Neural progenitor cell (in vitro differentiated cells): ENCODE measurements at places on chromosomes 12 and 14. TPM values are rescaled to one million over a fixed set of nuclear protein-coding genes. Genes with fewer than 3 reads are reported as not detected.

Gene CD4
- 2.0 and 2.5 TPM in 2 replicates for total RNA-seq

Gene KRT6C
- not detected in 2 replicates for total RNA-seq

Gene TPH2
- total RNA-seq: 0.12 TPM in 1 of 2 replicates, not detected in the other

Gene SERPINA1
- 0.13 and 0.43 TPM in 2 replicates for total RNA-seq

Gene SCN8A
- total RNA-seq: 9.3 and 14.2 TPM in 2 replicates

Gene OR11H12
- not detected in 2 replicates for total RNA-seq

Gene PLEKHG3
- 12.6 and 50.0 TPM in 2 replicates for total RNA-seq

Gene MMP19
- 0.13 and 0.28 TPM in 2 replicates for total RNA-seq

DNA sequence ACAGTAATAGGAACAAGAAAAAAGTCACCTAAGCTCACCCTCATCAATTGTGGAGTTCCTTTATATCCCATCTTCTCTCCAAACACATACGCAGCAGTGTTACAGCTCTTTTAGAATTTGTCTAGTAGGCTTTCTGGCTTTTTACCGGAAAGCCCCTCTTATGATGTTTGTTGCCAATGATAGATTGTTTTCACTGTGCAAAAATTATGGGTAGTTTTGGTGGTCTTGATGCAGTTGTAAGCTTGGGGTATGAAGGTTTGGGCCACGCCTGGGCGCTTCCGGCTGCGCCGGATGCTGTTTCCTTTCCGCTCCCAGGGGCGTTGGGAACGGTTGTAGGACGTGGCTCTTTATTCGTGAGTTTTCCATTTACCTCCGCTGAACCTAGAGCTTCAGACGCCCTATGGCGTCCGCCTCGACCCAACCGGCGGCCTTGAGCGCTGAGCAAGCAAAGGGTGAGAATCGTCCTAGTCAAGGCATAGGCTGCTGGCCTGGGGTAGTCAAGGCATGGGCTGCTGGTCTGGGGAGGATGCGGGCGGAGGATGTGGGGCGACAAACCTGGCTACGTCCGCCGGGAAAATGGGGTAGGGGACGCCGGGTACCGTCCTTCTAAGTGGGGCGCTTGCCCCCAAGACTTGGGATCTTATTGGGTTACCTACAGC, at the start of the genes C12orf57 and RNU7-1:
TSS of gene C12orf57 (plus strand) at position 301 of the 659 bp plus-strand sequence. CDS start at position 401, 100 bp downstream.
TSS of gene RNU7-1 (plus strand) at position 95 of the 659 bp plus-strand sequence.
- no peaks in the 10 kb centered on the region for H3K36me3 ChIP-seq
- peak within 1 kb of the TSS; percentile 100 for H3K27ac ChIP-seq
- peak; percentile 90 for DNase-seq
- H3K4me3 ChIP-seq: peak within 1 kb of the TSS; percentile 56
- H3K4me1 ChIP-seq: peaks cover 20% of the 10 kb centered on the region

DNA sequence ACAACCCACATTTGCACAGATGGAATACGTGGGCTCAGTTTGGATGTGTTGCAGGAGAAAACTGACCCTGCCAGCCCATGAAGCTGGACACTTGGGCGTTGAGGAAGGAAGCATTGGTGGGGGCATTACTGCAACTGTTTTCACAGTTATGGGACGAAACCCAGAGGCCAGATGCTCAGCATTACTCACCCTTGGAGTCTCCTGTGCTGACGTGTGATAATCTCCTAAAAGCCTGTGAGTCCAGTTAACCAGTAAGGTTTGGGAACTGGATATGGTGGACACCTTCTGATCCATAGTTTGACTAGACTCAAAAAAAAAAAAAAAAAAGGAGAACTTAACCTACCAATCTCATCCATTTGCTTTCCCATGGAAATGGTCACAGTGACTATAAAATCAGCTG, 52.8 kb upstream of the EGLN3 start:
- H3K4me3 ChIP-seq: no peak overlapping the region
- no peak overlapping the region for H3K27ac ChIP-seq
- DNase-seq: no peak
- H3K36me3 ChIP-seq: no peaks in the 10 kb centered on the region

- no peak overlapping the region for H3K4me3 ChIP-seq
- peaks cover 27% of the 10 kb centered on the region for H3K4me1 ChIP-seq
- no peaks in the 10 kb centered on the region for H3K27me3 ChIP-seq
- H3K27ac ChIP-seq: no peak overlapping the region
- no peaks in the 10 kb centered on the region for H3K36me3 ChIP-seq
- no peak for DNase-seq
Observed at GRCh38 chr14:63909984-63910383, 57.2 kb downstream of the SYNE2 start.

DNA sequence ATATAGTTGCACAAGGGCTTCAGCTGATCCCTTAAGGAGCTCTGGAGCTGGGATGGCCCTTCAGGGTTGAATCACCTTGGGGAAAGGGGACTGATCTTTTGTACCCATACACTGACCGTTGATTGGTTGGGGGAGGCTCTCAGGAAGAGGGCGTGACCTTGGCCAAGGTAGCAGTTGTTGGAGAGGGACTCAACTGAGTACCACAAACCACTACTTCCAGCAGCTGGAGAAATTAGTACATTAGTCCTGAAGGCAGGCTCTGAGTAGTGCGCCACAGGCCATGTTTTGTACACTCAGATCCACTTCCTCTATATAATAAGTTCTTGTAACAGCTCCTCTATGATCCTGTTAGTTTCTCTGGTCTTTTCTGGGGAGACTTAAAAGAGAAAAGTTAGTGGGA, 317.6 kb downstream of the CCDC91 start:
- DNase-seq: no peak
- no peaks in the 10 kb centered on the region for H3K4me1 ChIP-seq
- no peaks in the 10 kb centered on the region for H3K36me3 ChIP-seq
- no peak overlapping the region for H3K4me3 ChIP-seq
- H3K27me3 ChIP-seq: no peaks in the 10 kb centered on the region
- H3K27ac ChIP-seq: no peak overlapping the region

GRCh38 chr14:68782091-68782981, 10.5 kb downstream of the ZFP36L1 start:
- no peak overlapping the region for H3K4me3 ChIP-seq
- peaks cover 15% of the 10 kb centered on the region for H3K4me1 ChIP-seq
- H3K36me3 ChIP-seq: no peaks in the 10 kb centered on the region
- no peak for DNase-seq
- H3K27me3 ChIP-seq: no peaks in the 10 kb centered on the region

- no peak overlapping the region for H3K4me3 ChIP-seq
- H3K27me3 ChIP-seq: no peaks in the 10 kb centered on the region
- peaks cover 6% of the 10 kb centered on the region for H3K36me3 ChIP-seq
Observed at GRCh38 chr14:68911594-68912227, 67.4 kb downstream of the ACTN1 start.

DNA sequence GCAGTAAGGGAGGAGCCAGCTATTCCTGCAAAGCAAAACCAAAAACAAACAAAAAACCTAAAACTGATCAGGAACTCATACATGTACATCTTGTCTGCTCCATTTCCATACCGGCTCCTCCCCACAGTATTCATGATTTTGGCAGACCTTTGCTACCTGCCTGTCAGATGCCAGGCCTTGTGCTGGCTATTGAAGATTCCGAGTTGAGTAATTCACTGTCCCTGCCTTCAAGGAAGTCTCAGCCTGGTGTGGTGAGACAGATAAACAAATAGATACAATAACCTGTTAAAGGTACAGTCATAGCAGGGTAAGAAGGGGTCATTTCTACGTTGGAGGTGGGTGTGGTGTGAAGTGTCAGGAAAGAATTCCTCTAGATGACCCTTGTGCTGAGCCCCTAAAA, 42.7 kb downstream of the SUSD6 start:
- no peaks in the 10 kb centered on the region for H3K27me3 ChIP-seq
- no peak for DNase-seq
- peaks cover 34% of the 10 kb centered on the region for H3K4me1 ChIP-seq
- H3K4me3 ChIP-seq: no peak overlapping the region
- no peak overlapping the region for H3K27ac ChIP-seq

DNA sequence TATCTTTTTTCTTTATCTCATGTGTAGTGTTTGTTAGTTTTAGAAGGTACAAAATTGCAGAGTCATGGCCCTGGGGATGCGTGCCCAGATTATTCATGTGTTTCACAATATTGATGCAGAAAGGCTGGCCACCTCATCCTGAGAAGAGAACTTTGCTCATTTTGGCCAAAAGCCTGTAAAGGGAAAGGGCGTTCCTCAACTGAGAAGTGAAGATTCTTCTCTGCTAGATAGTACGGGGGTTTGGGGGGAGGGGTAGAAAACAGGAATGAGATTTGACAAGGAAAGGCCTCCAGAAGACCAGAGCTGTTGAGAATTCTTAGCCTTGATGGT, 1.7 kb downstream of the MGST1 start:
- peak; percentile 6 for DNase-seq
- no peak overlapping the region for H3K27ac ChIP-seq
- peaks cover 57% of the 10 kb centered on the region for H3K4me1 ChIP-seq
- H3K27me3 ChIP-seq: no peaks in the 10 kb centered on the region
- peaks cover 3% of the 10 kb centered on the region for H3K36me3 ChIP-seq

- no peak overlapping the region for H3K4me3 ChIP-seq
- H3K4me1 ChIP-seq: peaks cover 22% of the 10 kb centered on the region
- H3K27me3 ChIP-seq: no peaks in the 10 kb centered on the region
- H3K36me3 ChIP-seq: no peaks in the 10 kb centered on the region
- DNase-seq: peak; percentile 66
Observed at GRCh38 chr12:61646639-61647038, 613.6 kb upstream of the USP15 start.

GRCh38 chr12:62166525-62166924, 93.7 kb upstream of the USP15 start:
- no peak overlapping the region for H3K27ac ChIP-seq
- no peak overlapping the region for H3K4me3 ChIP-seq
- H3K27me3 ChIP-seq: no peaks in the 10 kb centered on the region

GRCh38 chr14:32820682-32821081, 118.0 kb upstream of the NPAS3 start:
- DNase-seq: no peak
- no peaks in the 10 kb centered on the region for H3K36me3 ChIP-seq
- no peaks in the 10 kb centered on the region for H3K27me3 ChIP-seq
- no peak overlapping the region for H3K27ac ChIP-seq
- H3K4me1 ChIP-seq: no peaks in the 10 kb centered on the region

DNA sequence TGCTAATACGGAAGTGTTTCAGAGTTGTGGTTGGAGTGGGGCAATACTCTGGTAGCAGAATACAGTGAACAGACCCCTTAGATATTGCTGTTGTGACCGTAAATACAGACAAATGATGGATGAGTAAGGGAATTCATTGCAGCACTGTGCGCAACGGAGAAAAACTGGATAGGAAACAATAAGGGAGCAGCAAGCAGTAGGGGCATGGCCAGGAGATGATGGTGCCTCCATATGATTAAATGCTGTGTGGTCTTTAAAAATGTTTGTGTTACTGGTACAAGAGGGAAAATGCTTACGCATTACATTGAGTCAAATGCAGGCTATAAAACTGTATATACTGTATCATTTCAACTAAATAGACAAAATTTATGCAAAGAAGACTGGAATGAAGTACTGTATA, 61.6 kb downstream of the EML1 start:
- DNase-seq: no peak
- H3K4me3 ChIP-seq: no peak overlapping the region
- H3K4me1 ChIP-seq: peaks cover 5% of the 10 kb centered on the region
- no peaks in the 10 kb centered on the region for H3K36me3 ChIP-seq

DNA sequence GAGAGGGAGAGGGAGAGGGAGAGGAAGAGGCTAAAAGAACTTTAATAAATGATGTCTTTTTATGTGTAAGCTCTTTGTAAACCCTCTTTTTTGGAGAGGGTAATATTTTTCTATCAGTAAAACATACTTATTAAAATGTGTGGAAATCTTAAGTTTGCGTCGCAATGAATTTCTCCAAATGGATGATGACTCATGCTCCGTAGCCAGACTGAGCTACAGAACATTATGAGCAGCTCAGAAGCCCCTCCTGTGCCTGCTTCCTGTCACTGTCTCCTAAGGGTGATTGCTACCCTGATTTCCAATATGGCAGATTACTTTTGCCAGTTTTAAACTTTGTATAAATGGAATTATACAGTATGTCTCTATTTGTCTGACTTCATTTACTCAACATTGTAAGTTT, 13.0 kb upstream of the PYGL start:
- H3K27ac ChIP-seq: no peak overlapping the region
- H3K4me3 ChIP-seq: no peak overlapping the region
- no peaks in the 10 kb centered on the region for H3K36me3 ChIP-seq
- no peaks in the 10 kb centered on the region for H3K27me3 ChIP-seq

DNA sequence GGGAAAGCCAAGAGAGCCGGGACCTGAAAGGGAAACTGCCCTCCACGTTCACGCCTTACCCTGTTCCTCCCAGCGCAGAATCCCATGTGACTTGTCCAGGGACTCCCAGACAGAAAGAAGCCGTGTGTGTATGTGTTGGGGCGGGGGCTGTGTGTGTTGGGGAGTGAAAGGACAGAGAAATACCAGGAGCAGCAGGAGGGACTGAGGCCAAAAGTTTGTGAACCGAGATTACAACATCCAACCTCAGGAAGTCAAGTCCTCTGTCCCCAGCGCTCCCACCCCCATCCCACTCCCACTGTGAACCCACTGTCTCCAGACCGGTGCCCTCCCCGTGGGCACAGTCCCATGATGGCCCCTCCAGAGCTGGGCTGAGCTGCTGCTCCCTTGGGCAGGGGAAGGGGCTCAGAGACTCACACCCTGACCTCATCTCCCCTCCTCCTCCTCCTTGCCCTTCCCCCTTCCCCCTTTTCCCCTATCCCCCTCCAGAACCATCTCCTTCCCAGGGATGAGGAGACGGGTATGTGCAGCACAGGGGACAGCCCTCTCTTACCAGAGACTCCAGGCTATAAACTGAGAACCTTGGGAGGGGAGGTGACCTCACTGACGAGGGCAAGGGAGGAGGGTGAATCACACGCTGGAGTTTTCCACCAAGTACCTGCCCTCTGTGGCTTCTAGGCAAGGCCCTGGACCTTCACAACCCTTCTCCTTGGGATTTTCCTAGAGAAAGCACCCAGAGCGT, at the start of gene SLC6A12:
TSS of gene SLC6A12 (minus strand) at position 155 of the 739 bp plus-strand sequence. CDS start 4,171 bp downstream, outside the sequence.
- H3K27ac ChIP-seq: no peak within 1 kb of the TSS
- DNase-seq: peak; percentile 33
- H3K4me1 ChIP-seq: peaks cover 21% of the 10 kb centered on the region
- H3K4me3 ChIP-seq: no peak within 1 kb of the TSS
- no peaks in the 10 kb centered on the region for H3K36me3 ChIP-seq
- H3K27me3 ChIP-seq: peaks cover 55% of the 10 kb centered on the region

GRCh38 chr14:65704850-65705249, 292.3 kb downstream of the FUT8 start:
- no peaks in the 10 kb centered on the region for H3K4me1 ChIP-seq
- no peak overlapping the region for H3K27ac ChIP-seq
- H3K27me3 ChIP-seq: no peaks in the 10 kb centered on the region
- H3K4me3 ChIP-seq: no peak overlapping the region

DNA sequence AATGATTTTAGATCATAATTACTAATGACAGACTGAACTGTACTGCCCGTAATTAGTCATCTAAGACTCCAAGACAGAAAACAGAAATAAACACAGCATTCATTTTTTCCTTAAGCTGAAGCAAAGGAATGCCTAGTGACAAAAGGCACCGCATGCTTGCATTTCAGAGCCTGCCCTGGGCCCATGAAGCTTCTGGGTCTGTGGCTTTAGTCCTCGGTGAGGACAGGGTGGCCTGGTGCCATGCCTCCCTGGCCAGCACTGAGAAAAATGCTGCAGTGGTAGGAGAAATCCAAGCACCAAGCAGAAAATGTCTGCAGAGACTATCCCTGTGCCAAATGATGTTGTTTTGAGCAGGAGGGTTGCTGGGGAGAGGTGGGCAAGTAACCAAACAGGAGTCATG, 171.6 kb downstream of the CALM1 start:
- no peak overlapping the region for H3K27ac ChIP-seq
- no peak overlapping the region for H3K4me3 ChIP-seq
- peaks cover 24% of the 10 kb centered on the region for H3K4me1 ChIP-seq
- DNase-seq: no peak
- no peaks in the 10 kb centered on the region for H3K27me3 ChIP-seq

- peaks cover 50% of the 10 kb centered on the region for H3K4me1 ChIP-seq
- H3K36me3 ChIP-seq: no peaks in the 10 kb centered on the region
- H3K4me3 ChIP-seq: no peak overlapping the region
- H3K27ac ChIP-seq: no peak overlapping the region
Observed at GRCh38 chr12:94169495-94169894, 21.1 kb downstream of the PLXNC1 start.
